Upper lobe of right lung (tissue), 1 donor: ENCODE measurements at places on chromosomes 1 and 21. TPM values are rescaled to one million over a fixed set of nuclear protein-coding genes. Genes with fewer than 3 reads are reported as not detected.
A peak's percentile ranks its signal among the peaks of the same experiment; 100 is the strongest.

Gene SLC6A9
- total RNA-seq = 19.2 TPM

Gene AVPR1B
- total RNA-seq = not detected

Gene XPR1
- total RNA-seq = 23.5 TPM

DNA sequence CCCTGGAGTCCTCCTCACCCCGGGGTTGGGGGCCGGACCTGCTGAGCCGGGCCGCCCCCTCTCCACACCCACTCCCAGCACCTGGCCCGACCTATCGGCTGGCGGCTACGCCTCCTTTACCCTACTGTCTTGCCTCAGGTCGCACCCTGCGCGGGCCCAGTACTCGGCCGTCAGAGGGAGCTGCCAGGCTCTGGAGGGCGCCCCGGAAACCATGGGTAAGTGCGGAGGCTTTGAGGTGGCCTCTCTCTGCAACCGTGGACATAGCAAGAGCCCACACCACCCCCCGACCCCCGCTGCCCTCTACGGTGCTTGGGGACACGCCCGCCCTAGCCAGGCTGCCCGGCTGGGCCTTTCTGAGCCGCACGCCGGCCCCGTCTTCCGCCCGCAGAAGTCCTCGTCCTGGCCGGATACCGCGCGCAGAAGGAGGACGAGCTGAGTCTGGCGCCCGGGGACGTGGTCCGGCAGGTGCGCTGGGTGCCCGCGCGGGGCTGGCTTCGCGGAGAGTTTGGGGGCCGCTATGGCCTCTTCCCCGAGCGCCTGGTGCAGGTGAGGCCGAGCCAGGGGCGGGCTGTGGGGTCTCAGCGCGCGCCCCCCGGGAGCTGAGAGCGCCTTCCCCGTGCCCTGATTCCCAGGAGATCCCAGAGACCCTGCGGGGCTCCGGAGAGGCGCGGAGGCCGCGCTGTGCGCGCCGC lies at the start of gene SH3D21:
Gene SH3D21, plus strand, starts transcription at position 159 of the 692 bp plus-strand sequence. Its CDS starts 53 bp downstream, at position 212.
- peak within 1 kb of the TSS; percentile 80 for H3K27ac ChIP-seq
- H3K4me3 ChIP-seq = peak within 1 kb of the TSS; percentile 70
- peak; percentile 88 for DNase-seq
- H3K4me1 ChIP-seq = peaks cover 17% of the 10 kb centered on the region
- H3K36me3 ChIP-seq = peaks cover 34% of the 10 kb centered on the region

GRCh38 chr21:18384771-18385170 lies 18.8 kb downstream of the TMPRSS15 start:
- no peaks in the 10 kb centered on the region for H3K36me3 ChIP-seq
- H3K4me1 ChIP-seq = no peaks in the 10 kb centered on the region
- H3K27me3 ChIP-seq = no peaks in the 10 kb centered on the region
- DNase-seq = no peak

GRCh38 chr1:229561141-229561540 lies 2.6 kb upstream of the ABCB10 start:
- peaks cover 19% of the 10 kb centered on the region for H3K4me1 ChIP-seq
- no peak overlapping the region for H3K4me3 ChIP-seq
- no peaks in the 10 kb centered on the region for H3K36me3 ChIP-seq
- no peaks in the 10 kb centered on the region for H3K27me3 ChIP-seq

DNA sequence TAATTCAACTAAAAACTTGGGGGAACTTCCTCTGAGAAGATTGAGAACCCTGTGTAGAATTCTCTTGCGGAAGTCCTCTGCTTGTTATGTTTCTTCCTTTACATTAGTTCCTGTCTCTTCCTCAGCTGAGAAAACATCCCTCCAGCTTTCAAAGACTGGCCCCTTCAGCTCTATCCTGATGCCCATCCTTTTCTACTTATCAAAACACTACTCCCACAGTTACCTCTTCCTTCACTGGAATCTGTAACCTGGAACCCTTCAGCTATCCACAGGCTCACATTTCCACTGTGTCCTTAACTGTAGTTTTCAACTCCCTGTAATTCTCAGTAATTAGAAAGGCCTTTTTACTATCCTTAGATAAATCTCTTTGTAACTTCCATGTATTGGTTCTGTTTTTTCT lies 6.0 kb upstream of the DEDD start:
- DNase-seq = no peak
- H3K27me3 ChIP-seq = no peaks in the 10 kb centered on the region
- peaks cover 26% of the 10 kb centered on the region for H3K4me1 ChIP-seq
- H3K27ac ChIP-seq = peak overlapping the region; percentile 53
- no peak overlapping the region for H3K4me3 ChIP-seq
